Right renal cortex interstitium (tissue), 3 donors: ENCODE measurements at places on chromosomes 1 and 21. TPM values are rescaled to one million over a fixed set of nuclear protein-coding genes. Genes with fewer than 3 reads are reported as not detected.

WDR64 gene
- 0.51 TPM for polyA plus RNA-seq

PPFIA4 gene
- 6.7 TPM for polyA plus RNA-seq

DTL gene
- 19.0 TPM for polyA plus RNA-seq

FMO2 gene
- 1.1 TPM for polyA plus RNA-seq

DIO1 gene
- 9.8 TPM for polyA plus RNA-seq

OR2L13 gene
- 0.07 TPM for polyA plus RNA-seq

LCE1E gene
- polyA plus RNA-seq, result not detected

KHDRBS1 gene
- polyA plus RNA-seq, result 259 TPM

CDK11A gene
- polyA plus RNA-seq, result 20.4 TPM

ATP1A4 gene
- polyA plus RNA-seq, result not detected

CDC42BPA gene
- 38.7 TPM for polyA plus RNA-seq

NFIA gene
- 16.3 TPM for polyA plus RNA-seq

RIPPLY3 gene
- 1.6 TPM for polyA plus RNA-seq

C1orf56 gene
- 11.5 TPM for polyA plus RNA-seq

OPRD1 gene
- 0.33 TPM for polyA plus RNA-seq

GJA4 gene
- 20.3 TPM for polyA plus RNA-seq

SLC6A9 gene
- polyA plus RNA-seq, result 6.1 TPM

- DNase-seq, result no peak
Observed at GRCh38 chr1:222310836-222311235, 237.1 kb downstream of the HHIPL2 start.

DNA sequence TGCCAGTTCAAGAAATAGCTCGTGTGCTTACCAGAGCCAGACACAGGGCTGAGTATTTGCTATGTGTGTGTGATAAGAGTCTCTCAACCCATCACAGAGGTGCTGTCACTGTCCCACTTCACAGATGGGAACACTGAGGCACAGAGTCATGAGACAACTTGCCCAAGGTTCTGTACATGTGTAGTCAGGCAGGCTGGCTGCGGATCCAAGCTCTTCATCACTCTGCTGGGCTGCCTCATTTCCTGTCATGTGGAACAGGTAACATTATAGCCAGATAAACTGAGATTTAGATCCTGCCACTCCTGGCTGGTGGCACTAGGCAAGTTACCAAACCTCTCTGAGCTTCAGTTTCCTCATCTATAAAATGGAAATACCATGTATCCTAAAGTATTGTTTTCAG, 77.8 kb downstream of the ITPKB start:
- no peak for DNase-seq

- DNase-seq, result no peak
Observed at GRCh38 chr1:8525216-8525557, 207.3 kb downstream of the SLC45A1 start.

- no peak for DNase-seq
Observed at GRCh38 chr1:209326076-209326475, 257.4 kb upstream of the CAMK1G start.

GRCh38 chr1:91549041-91549735, 48.5 kb downstream of the CDC7 start:
- no peak for DNase-seq

GRCh38 chr1:16402742-16403141, 34.5 kb downstream of the SPATA21 start:
- DNase-seq, result no peak

- no peak for DNase-seq
Observed at GRCh38 chr1:77832901-77833300, 53.5 kb downstream of the MIGA1 start.

DNA sequence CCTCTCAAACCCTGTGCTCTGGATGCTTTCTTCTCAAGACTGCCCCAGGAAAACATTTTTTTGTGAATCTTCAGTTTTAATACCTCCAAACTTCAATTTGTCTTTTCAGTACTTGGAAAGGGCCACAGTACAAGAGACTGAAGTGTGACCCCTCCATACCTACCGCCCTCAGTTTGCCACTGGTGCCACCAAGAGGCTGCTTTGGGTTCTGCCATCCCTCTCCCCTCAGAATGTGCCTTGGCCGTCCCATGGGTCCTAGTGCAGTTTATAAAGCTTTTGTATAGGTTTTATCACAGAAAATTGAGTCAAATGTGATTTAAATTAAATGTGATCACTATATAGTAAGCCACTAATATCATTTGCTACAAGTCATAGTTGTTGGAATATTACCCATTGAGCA, 60.8 kb upstream of the PGD start:
- no peak for DNase-seq

DNA sequence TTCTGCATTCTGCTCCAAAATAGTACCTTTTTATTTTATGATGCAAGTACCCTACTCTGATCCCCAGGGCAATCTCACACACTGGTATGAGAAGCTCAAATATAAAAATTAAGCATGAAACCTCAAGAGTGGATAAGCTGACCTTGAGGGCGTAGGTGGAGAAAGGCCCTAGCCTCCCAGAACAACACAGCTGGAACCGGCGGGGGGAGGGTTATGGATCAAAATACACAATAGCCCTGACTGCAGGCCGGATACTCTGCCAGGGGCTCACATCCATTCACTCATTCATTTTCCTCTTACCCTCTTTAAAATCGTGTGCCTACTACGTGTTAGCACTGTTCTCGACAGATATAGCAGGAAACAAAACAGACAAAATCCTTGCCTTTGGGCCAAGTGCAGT, 32.8 kb upstream of the ECE1 start:
- DNase-seq, result no peak

GRCh38 chr1:184002071-184002470, 35.5 kb downstream of the COLGALT2 start:
- no peak for DNase-seq

DNA sequence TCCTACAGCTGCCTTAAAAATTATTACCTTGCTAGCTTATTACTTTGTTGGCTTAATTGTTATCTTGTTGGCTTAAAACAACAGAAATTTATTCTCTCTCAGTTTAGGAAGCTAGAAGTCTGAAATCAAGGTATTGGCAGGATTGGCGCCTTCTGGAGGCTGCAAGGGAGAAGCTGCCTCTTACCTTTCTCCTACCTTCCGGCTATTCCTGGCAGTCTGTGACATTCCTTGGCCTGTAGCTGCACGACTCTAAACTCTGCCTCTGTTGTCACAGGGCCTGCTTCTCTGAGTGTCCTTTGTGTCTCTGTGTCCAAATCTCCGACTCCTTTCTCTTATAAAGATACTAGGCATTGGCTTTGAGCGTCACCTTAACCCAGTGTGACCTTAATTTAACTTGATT, 579.9 kb upstream of the B3GALT2 start:
- no peak for DNase-seq

DNA sequence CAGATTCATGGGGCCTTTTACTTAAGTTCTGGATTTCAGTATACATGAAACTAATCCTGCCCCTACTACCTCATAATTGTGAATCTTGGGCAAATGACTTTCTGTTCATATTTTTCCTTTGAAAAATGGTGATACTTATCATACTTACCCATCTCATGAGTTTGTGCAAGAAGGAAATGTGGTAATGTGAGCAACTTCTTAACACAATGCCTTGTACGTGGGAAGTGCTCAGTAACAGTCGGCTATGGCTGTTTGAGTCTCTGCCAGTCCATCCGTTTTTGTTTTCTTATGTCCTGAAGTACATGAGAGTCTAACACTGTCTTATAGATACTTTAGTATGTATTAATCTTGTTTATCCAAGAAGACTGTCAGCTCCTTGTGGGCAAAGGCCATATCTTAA, 86.5 kb downstream of the PATJ start:
- no peak for DNase-seq

DNA sequence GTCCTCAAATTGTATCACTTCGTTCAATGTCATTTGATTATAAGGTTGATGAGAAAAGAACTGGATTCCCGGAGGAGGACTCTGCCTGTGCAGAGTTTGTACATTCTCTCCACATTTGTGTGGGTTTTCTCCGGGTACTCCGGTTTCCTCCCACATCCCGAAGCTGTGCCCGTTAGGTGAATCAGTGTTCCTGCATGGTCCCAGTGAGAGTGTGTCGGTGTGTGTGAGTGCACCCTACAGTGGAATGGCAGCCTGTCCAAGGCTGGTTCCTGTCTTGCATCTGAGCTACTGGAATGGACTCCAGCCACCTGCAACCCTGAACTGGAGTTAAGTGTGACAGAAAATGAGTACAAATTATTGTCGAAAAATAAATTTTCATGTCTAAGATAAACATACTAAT, 92.2 kb upstream of the KCTD3 start:
- DNase-seq, result no peak

GRCh38 chr1:199283794-199284193, 645.0 kb downstream of the PTPRC start:
- no peak for DNase-seq

DNA sequence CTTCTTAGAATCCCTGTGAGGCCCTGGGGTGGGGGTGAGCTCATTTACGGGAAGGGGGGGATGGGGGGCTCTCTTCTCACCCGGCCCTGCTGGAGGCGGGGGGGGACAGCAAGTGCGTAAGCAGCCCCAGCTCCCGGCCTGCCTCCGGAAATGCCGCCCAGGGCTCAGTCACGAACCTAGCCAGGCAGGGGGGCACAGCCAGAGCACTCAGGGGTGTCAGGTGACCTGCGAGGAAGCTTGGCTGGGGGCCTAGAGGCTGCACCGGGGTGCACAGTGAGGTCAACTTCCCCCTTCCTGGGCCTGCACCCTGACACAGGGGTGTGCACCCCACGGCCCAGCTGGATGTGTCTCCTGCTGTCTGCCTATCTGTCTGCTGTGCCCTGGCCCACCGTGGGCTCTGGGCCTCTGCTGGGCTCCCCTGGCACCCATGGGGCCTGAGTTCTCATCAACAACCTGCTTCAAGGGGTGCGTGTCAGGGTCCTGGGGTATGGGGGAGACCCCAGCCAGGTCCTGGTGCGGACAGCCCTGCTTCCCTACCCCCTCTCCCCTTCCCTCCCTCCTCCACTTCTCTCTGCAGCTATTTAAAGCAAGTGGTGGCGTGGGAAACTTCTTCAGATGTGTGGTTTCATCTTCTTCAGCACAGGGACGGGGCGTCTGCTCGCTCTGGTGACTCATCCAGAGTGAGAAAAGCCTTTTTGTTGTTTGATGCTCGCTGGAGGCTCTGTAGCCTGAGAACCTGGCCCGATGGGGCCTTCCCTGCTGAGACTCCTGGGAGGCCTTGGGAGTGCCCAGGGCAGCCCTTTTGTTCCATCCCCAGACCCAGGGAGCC, 92.5 kb upstream of the RUNX3 start:
- no peak for DNase-seq

DNA sequence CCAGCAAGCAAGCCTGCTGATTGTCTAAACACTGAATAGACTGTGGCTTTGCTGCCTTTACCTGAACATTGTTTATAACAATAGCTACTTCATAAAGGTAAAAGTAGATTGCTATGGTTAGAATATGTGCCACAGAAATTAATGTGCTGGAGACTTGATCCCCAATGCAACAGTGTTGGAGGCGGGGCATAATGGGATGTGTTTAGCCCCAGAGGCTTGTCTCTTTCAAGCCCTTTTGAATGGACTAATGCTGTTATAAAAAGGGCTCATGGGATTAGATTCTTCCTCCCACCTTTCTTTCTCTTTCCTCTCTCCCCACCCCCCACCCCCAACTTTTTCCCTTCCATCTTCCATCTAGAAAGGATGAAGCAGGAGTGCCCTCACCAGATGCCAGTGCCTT, 80.2 kb upstream of the PPP2R5A start:
- DNase-seq, result no peak

DNA sequence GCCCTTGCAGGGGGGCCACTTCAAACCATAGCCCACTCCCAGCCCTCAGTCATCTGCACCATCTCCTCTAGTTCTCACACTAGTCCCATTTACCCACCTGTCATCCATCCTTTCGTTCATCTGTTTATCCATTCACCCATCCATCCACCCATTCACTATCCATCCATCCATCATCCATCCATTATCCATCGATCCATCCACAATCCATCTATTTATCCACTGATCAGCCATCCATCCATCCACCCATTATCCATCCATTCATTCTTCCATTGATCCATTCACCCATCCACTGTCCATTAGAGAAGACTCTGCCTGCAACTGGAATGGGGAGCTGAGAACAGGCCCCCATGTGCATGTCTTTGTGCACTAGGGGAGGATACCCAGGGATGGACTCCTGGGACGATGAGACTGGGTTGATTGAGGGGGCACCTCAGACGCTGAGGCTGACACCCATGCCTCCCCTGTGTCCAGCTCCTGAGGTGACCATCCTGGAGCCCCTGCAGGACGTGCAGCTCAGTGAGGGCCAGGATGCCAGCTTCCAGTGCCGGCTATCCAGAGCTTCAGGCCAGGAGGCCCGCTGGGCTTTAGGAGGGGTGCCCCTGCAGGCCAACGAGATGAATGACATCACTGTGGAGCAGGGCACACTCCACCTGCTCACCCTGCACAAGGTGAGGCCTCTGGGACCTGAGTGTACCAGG, 97.9 kb downstream of the TRIM11 start:
- DNase-seq, result no peak

- no peak for DNase-seq
Observed at GRCh38 chr1:165895451-165895871, 68.0 kb downstream of the UCK2 start.
